NCI-H1930 (cell line): ENCODE measurements at places on chromosomes 5 and 9.

DNA sequence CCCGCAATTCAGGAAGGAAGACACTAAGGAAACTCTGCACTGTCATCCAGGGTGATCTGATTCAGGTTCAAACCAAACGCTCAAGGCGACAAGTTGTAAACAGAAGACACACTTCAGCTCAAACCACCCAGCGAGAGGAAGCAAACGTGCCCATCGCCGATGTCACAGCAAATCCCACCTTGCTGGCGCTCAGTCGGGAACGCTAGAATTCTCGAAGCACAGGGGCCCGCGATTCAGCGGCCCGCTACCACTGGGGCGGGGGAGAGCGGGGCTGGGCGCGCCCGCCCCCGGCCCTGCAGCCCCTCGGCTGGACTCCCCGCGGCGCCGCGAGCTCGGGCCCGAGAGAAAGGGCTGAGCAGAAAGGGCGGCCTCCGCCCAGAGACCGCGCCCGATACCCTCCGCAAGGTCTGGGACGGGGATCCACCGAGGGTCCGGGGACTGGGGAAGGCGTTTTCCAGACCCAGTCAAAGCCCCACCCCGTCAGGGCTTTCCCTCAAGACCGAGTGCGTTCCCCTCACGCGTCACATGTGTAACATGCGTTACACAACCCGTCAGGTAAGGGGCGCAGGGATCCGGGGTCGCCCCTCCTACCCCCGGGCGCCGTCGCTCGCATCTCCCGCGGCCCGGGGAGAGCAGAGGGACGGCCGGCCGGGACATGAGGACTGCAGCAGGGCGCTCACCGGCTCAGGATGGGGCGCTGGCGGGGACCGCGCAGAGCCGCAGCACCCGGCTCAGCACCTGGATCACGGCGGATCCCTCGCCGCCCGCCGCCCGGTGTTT, 469 bp downstream of the AGTPBP1 start:
- no peak for DNase-seq

DNA sequence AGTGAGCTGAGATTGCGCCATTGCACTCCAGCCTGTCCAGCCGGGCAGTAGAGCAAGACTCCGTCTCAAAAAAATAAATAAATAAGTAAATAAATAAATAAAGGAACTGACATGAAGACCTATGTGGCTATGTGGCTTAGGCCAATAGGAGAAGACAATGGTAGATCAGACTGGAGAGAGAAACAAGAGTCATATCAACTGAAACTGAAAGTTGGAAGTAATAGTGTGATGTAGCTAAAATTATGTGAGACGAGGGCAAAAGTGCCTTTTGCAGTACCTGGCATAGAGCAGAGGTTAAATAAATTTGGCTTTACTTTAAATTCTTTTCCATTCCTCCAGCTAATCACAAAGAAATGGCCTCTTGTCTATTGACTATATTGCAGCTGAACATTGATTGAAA, 7.3 kb downstream of the FBP2 start:
- no peak for DNase-seq

- DNase-seq: no peak
These were observed 36.5 kb upstream of the CD180 start for GRCh38 chr5:67233075-67233474.

GRCh38 chr9:134789168-134789567, 91.4 kb upstream of the FCN2 start:
- no peak for DNase-seq

DNA sequence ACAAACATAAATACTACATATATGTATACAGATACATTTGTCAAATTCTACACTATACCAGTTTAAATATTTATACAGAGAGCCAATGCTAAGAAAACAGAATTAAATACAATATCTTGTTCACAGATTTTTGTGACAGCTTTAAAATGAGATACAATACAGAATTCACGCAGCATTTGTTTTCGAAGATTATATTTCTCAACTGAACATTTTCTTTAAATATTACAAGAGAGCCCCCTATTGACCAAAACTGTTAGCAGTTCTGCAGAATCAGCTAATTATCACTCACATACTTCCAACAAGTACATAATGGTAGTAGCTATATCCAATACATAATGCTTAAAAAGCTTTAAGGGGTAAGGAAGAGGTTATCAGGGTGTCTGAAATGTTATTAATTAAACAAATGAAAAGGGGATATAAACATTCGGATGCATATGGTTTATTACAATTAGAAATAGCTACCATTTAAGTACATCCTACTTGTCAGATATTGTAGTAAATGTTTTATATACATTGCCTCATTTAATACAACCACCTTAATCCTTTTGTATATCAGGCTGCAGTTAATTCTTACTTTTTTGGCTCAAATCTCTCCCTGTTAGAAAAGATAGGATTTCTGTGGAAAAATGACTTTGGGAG, 31.7 kb downstream of the ZDHHC21 start:
- DNase-seq: no peak

DNA sequence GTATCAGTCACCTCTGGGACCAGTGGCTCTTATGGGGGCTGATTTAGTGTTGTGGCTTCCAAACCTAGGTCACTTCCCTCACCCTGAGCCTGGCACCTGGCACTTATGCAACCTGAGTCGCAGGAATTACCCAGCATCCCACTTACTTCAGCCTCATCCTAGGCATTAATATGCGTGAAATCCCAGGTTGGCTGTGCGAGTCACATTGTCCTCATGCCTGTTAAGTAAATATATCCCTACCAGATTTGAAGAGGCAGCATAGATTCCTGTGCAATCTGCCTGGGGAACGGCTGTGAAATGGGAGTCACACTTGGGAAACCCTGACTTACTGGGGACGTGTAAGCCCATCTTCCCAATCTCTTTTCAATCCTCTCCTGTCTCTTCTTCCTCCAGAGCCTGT, 42.7 kb upstream of the AKNA start:
- DNase-seq: no peak

GRCh38 chr5:144531188-144531587, 360.5 kb downstream of the KCTD16 start:
- DNase-seq: no peak

DNA sequence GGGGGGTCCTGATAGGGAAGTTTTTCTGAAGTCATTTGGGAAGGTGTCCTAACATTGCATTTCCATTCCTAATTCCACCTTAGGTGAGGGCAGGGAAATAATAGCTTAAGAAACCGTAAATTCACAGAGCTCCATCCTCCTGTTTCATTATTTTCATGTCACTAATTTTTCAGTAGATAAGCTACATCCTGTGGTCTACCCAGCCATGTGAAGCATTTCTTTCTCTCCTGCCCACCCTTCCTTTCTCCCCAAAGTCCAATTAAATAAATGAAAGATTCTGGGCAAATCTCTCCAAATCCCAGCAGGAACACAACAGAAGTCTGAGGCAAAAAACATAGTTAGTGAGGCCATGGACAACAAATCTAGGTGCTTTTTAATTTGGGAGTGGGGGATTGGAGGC, 95.1 kb upstream of the ERBIN start:
- DNase-seq: no peak

GRCh38 chr9:136052472-136052880, 42.6 kb downstream of the NACC2 start:
- DNase-seq: no peak

- DNase-seq: no peak
These were observed 126.6 kb downstream of the C9orf152 start for GRCh38 chr9:110081395-110081794.

DNA sequence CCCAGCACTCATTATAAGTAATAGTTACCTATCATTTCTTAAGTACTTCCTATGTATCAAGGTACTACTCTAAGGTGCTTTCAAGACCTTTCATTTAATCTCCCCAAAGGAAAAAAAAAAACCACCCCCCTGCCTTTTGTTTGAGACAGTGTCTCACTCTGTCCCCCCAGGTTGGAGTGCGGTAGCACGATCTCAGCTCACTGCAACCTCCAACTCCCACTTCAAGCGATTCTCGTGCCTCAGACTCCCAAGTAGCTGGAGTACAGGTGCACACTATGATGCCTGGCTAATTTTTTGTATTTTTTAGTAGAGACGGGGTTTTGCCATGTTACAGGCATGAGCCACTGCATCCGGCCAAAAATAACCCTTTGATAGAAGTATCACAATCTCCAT, 29.9 kb downstream of the SERINC5 start:
- no peak for DNase-seq

DNA sequence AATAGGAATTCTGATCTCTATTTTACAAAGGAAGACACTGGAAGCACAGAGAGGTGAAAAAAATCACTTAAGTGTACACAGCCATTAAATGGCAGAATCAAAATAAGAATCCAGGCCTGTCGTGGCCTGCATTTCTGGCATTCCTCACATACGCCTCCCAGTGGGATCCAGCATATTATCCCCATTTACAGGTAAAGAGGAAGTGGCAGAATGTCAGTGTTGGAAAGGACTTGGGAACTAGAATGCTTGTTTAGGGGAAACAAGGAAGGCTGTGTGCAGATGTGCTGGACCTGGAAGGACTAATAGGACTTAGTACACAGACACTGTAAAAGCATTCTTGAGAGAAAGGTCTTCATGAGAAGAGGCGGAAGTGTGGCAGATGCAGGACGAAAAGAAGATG, 241.8 kb downstream of the TRIM32 start:
- DNase-seq: no peak

DNA sequence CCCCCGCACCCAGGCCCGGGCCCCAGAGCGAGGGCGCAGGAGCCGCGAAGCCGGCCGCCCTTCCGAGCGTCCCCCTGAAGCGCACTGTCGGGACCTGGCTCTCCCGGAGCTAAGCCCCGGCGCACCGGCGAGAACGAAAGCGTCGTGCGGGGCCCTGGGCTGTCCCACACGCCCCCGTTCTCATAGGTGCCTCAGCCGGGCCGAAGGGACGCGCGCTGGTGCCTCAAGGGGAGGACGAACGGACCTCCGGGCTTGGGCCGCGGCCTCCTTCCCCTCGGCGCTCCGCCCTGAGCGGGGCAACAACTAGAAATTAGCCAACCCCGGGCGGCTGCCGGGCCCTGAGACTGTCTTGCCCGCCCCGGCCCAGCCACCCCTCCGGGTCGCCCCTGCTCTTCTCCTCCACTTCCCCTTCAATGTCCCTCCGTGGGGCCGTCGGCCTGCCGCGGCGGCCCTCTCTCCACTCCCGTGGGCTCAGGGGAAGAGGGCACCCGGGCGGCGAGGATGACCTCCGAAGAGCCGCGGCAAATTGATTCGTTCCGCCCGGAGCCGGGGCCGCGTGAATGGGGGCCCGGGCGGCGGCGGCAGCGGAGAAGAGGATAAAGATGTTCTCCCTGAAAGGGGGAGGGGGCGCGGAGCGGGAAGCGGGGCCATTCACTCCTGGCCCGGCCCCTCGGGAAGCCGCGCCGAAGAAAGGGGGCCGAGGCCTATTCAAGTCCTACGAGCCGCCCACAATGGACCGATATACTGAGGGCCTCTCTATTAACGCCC, 3.5 kb upstream of the PRDM12 start:
- DNase-seq: no peak

DNA sequence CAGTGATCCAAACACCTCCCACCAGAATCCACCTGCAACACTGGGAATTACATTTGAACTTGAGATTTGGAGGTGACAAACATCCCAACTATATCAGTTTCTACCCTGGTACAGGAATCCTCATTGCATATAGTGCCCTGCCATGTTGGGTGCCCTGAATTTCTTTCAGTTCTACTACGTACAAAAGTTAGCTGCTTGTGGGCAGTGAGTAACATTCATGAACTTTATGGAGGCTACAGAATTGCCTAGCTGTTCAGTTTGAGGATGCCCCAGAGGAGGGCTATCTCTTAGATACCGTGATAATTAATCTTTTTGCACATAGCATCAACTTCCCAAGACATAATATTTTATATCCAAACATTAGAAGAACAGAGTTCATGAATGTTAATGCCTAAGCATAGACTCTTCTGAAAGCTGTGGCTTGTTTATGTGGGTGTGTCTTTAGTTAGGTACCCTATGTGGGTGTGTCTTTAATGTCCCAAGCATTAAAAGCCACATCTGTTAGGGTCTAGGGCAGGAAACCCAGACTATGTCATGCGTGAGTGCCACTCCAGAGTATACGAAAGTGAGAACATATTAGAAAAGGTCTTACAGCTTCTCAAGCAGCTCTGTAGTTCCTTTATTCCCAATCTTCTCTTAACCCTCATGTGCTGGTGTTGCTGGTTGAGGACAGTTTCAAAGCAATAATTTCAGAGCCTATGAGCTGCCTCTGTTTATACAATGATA, 47.0 kb upstream of the CHD1 start:
- DNase-seq: no peak

DNA sequence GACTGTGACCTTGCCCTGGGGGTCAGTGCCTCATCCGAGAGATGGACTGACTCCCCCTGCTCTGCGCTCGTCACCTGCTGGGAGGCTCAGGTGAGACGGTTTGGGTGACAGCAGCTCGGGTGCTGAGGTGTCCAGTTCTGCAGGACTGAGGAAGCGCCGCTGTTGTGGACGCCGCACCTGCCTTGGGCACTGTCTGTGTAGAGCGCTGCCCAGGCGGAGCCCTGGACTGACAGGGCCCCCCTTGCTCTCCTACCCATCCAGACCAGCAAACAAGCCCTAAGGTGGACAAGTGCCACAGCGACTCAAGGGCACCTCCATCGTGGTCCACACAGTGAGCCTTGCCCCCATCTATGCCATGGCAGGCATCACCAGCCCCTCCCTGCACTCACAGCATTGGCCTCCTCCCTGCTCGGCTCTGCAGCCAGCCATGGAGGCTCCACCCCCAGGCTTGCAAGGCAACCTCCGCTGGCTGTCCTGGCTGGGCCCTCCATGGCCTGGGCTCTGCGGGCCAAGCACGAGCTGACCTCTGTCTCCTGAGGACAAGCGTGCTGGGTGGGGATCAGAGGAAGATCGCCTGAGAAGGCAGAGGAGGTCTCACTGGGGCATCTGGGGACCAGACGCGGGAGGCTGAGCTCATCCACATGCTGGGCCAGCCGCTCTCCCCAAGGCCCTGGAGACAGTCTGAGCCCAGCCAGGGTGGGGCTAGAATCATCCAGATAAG, 87.1 kb upstream of the COL5A1 start:
- no peak for DNase-seq

- DNase-seq: no peak
These were observed 1248.9 kb upstream of the ACO1 start for GRCh38 chr9:31135567-31135966.

- peak; percentile 41 for DNase-seq
These were observed 195.0 kb downstream of the ADAMTSL1 start for GRCh38 chr9:18668944-18669343.

- no peak for DNase-seq
These were observed 40.0 kb downstream of the KLHL3 start for GRCh38 chr5:137695651-137696428.

DNA sequence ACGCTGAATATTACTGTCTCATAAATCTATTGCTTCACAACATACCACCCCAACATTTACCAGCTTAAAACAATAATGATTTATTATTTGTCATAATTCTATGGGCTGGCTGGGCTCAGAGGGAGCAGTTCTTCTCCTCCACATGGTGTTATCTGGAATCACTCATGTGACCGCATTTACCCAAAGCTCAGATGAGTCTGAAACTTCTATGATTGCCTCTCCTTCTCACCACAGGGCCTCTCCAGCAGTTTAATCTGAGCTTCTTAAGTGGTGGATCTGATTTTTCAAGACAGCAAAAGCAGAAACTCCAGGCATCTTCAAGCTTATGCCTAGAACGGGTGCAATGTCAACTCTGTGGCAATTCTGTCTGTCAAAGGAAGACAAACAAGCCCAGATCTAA, 210.3 kb upstream of the ADRA1B start:
- no peak for DNase-seq
